Stimulated activated CD4-positive, alpha-beta T cell treated with anti-CD3 and anti-CD28 coated beads, Interleukin-15, amount 100 ng/mL, for 24 hours (primary cell): ENCODE measurements at places on chromosomes 2 and 18.

- peak; percentile 18 for DNase-seq
Measured at GRCh38 chr18:3321133-3321812, 59.3 kb downstream of the MYL12B start.

GRCh38 chr2:96763511-96764252 lies 3.0 kb downstream of the CNNM4 start:
- peak; percentile 21 for DNase-seq

DNA sequence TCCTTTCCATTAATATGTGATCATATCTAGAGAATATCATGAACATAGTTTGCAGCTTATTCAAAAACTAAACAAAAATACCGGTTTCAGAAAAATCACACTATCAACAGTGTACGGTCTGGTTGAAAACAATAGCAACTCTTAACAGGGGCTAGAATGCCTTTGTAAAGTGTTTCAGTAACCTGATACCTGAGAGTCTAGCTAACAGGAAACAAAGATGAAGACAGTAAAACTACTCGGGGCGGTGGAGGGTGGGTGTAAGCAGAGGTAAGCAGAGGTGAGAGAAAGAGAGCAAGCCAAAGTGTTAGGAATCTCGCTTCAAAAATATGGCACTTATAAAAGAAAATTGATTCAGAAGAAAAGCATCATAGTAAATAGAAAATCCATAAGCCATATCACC lies 109.0 kb upstream of the RGPD4 start:
- no peak for DNase-seq

DNA sequence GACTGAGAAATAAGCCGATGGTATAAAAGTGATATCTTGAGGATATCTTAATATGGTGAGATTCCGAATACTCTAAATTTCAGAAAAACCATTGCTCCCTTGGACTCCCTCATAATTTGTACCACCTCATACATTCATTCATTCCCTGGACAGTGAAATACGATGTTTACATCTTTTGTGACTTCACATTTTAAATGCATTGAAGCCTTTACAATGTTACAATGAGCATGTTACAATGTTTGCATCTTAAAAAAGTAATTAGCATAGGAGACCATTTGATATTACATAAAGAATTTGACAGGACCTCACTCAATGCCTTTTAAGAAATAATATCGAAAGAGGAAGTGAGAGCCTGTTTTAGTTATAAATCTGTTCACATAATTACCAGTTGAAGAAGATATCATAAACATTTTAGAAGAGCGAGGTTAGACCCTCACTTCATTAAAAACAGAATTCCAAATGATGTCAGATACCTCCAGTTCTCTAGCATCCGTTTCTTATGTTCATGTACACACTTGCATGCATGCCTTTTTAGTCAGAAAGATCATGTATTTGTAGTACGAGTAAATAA lies 372.0 kb downstream of the ARHGAP15 start:
- no peak for DNase-seq
